ENCODE measurements at places on chromosomes 5 and 9. TPM values are rescaled to one million over a fixed set of nuclear protein-coding genes. Genes with fewer than 3 reads are reported as not detected.

- DNase-seq, result peak; percentile 19
Observed at GRCh38 chr5:121273833-121274433, 577.7 kb upstream of the FTMT start.

DNA sequence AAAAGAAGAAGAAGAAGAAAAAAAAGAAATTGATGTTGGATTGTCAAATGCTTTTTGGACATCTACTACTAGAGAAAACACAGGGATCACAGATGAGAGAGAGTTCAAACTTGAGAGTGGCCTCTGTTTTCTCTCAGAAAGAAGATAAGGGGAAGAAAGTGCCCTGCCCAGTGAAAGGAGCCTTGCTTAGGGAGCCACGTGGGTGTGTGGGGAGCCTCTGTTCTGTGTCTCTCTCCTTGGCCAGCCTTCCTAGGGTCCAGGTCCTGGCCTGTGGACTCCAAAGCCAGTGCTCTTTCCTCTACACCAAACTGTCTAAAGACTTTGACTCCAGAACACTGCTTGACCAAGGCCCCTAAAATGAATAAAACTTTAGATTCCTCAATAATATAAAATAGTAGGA lies 22.0 kb upstream of the COL15A1 start:
- DNase-seq, result no peak

- no peak for DNase-seq
Observed at GRCh38 chr9:86201474-86202337, 57.8 kb downstream of the C9orf153 start.

DNA sequence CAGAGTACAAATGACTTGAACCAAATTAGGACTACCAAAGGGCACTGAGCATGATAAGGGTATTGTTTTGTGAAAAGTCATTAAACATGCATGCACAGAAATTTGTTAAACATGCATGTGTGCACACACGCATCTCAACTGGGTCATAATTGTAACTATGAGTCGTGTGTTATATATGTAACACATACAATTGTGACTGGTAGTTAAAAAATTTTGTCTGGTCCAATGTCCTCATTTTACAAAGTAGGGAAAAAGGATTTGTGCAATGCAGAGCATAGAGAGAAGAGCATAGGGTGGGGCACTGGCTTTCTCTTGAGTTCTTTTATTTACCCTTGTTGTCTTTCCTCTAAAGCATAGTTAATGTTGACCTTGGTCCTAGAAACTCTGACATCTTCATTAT lies 19.3 kb upstream of the IGFBPL1 start:
- no peak for DNase-seq

DNA sequence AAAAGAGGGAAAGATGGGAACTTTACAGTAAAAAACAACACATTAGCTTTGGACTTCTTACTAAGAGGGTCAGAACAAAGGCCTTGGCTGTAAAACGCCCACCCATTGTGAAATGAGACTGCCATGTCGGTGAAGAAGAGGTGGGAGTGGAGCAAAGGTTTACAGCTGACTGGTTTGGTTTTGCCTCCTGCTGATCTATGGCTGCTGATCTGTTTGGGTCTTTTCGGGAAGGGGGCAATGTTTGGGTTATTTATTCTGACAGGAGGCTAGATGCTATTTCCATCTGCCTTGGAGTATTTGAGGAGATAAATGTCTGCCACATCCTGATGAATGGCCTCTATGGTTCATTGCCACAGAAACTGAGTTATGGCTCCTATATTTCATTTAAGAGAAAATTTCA lies 408.7 kb downstream of the TLE4 start:
- DNase-seq, result no peak

DNA sequence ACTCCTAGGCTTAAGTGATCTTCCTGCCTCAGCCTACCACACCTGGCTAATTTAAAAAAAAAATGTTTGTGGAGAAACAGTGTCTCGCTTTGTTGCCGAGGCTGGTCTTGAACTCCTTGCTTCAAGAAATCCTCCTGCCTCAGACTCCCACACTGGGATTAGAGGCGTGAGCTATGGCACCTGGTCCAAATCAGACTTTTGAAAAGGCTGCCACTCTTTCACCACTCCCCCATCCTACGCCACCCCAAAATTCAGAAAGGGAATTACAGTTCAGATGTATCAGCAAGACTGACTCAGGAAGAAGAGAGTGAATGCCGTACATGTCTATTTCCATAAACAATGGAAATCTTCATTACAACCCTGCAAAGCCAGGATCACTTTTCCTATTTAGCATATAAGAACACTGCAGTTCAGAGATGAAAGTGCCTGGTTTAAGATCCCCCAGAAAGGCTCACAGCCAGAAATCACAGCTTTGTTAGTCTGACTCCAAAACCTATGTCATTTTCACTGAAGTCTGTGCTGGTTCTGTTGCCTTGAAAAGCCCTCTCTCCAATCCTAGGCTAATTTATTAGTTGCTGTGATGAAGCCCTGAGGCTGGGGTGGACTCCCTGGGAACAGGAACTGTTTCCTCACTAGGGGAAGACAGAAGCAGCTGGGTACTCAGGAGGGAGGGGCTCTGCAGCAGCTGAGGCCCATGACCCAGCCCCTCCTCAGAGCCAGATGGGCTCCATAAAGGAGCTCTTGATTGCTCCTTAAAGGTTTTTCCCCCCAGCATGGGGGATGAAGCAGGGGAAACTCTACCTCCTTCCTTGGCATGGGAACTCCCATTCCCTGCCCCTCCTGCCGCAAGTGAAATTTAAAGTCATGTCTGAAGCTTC lies 3.1 kb downstream of the FBLL1 start:
- DNase-seq, result no peak

- no peak for DNase-seq
Observed at GRCh38 chr5:89595056-89595455, 712.1 kb upstream of the MEF2C start.

GRCh38 chr9:133515615-133516255 lies 9.0 kb downstream of the MYMK start:
- no peak for DNase-seq

DNA sequence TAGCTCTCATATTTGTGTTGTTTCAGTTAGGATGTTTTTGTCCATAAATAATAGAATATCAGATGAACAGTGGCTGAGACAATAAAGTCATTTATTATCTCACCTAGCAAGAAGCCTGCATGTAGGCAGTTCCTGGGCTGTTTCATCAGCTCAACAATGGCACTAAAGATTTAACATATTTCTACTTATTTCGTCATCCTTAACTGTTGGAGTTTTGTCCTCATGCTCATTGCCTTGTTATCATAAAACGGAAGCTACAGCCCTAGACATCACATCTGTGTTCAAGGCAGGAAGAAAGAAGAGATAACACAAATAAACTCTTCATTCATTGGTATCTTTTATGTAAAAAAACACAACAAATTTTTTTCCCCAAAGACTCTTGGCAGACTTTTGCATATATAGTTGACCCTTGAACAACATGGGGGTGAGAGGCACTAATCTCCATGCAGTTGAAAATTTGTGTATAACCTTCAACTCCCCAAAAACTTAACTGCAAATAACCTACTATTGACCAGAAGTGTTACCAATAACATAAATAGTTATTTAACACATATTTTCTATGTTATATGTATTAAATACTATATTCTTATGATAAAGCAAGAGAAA lies 277.2 kb upstream of the ADRA1B start:
- no peak for DNase-seq

DNA sequence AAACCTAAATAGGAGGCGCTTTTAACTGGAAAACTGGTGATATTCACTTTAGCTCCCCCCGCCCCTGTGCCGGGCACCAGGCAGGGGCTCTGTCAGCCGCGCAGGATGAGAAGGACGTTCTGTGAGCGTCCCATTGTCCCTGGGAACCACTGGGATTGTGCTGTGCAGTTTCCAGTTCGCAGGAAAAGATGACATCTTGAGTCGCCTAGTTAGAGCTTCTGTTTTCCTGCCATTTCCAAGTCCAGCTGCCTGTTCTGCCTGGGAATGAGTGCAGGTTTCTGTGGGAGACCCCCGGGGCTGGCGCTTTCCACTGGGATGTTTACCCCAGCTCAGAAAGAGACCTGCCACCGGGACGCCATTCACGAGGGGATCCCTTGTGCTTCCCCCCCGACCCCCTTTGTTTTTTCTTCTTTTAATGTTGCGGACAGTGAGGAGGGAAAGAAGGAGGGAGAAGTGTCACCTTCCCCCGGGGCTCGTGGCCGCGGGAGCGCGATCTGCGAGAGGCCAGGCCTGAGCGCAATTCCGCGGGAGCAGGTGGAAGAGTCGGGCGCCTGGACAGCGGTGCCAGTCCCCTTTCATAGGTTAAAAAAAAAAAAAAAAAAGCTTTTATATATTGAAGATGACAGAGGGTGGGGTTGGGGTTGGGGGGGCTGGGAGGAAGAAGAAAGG lies 121.5 kb downstream of the RMI1 start:
- DNase-seq, result no peak

DNA sequence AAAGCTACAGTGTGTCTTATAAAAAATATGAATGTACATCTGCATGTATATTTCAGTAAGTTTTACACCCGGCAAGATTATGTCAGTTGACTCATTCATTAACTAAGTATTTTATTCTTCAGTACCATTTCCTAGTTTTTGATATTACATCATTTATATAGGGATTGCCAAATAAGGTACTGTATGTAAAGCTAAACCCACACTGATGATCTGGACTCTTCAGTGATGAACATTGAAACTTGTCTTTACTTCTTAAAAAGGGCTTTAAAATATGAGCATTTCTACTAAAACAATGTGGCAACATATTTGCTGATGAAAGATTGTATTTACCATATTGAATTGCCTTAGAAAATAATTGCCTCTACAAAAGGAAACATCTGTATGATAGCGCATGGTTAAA lies 151.8 kb upstream of the TLX3 start:
- no peak for DNase-seq

DNA sequence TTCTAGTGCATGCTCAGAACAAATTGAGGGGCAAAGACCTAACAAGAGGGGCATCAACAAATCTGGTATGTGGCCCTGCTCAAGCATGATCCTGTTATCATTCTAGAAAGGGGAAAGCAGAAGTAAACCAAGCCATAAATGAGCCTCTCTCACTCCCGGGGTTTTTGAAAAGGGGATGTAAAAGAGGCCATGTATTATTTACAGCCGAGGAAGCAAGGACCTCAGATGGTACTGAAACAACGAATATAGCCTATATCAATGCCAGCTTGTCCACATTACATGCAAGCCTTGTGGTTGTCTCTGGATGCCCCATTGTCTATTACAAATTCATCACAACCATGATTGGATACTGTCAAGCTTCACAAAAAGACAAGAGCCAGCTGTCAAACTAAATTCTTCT lies 211.3 kb downstream of the DCP2 start:
- no peak for DNase-seq

GRCh38 chr9:93636667-93637066 lies 60.3 kb downstream of the PHF2 start:
- no peak for DNase-seq

- no peak for DNase-seq
Observed at GRCh38 chr9:72356041-72356582, 8.9 kb downstream of the ZFAND5 start.

DNA sequence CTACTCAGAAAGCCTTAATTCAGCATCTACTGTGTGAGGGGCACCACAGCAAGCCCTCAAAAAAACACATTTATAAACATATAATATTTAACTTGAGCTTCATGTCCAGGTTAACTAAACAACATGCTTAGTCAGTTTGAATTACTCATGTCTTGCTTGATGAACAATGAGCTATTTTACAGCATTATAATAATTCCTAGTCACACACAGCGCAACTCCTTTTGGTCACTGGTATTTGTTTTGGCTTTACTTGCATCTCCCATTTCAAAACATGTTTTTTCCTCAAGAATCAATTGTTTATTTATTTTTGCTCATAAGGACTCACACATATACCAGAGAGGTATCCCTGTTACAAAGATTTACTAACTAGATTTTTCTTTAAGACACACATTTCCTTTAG lies 616.7 kb upstream of the DAB2 start:
- no peak for DNase-seq

DNA sequence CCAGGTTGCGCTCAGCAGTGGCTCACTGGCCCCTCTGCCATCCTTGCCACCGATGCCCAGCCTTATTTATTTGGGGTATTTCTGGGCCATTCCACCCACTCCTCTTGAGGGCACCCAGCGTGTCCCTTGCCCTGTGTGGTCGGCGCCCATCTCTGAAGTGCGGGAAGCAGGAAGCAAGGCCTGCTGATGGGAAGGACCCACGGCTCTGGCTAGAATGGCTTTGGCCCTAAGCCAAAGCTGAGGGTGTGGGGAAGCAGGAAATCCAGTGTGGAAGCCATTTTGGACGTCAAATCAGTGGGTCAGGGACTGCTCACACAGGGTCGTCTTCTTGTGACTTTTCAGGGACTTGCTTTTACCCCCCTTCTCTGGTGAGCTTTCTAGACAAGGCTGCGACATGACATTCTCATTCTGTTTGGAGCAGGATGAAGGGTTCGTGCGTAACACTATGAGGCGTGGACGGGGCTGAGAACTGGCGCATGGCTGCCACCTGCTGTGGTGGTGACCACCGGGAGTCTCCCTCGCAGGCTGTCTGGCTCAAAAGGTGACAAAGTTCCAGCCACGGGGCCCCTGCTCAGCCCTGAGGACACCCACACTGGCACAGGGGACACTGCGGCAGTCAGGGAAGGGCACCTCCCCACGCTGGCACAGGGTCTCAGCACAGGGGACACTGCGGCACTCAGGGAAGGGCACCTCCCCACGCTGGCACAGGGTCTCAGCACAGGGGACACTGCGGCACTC lies 50.7 kb upstream of the NKD2 start:
- no peak for DNase-seq

DNA sequence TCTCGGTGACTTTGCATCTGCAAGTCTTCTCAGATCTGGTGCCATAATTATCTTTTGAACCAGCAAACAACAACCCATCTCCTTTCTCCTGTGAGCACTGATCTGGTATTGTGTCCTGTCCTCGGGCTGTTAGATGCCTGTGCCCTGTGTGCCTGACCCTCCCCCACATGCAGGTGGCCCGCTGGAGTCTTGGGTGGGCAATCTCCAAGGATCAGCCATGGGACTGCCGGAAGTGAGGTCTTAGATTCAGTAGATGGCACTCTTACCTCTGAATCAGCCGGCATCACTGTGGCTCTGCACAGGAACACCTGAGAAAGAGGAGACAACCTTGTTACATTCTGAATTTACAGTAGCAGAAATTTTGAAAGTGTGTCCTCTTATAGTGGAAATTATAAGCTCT lies 172.4 kb downstream of the IRX2 start:
- peak; percentile 4 for DNase-seq

The SPINK7 gene
- total RNA-seq, result not detected

The PALM2AKAP2 gene
- total RNA-seq, result 10.1 TPM

The OBP2A gene
- not detected for total RNA-seq

The IFNK gene
- total RNA-seq, result not detected

The TMEM174 gene
- total RNA-seq, result not detected

The CCDC187 gene
- total RNA-seq, result 1.8 TPM

The NMUR2 gene
- total RNA-seq, result 0.09 TPM

The C1QTNF3 gene
- 7.0 TPM for total RNA-seq

The ADRB2 gene
- 3.4 TPM for total RNA-seq

The CCDC171 gene
- total RNA-seq, result 4.0 TPM

The GRXCR2 gene
- total RNA-seq, result not detected

All from mucosa of gallbladder (tissue), 1 donor.